Inflammatory macrophage treated with lipopolysaccharide for 1 hour (primary cell): ENCODE measurements at places on chromosomes 13 and 19.

- DNase-seq: no peak
These were observed 128.3 kb upstream of the SPATA13 start for GRCh38 chr13:24032252-24032651.

DNA sequence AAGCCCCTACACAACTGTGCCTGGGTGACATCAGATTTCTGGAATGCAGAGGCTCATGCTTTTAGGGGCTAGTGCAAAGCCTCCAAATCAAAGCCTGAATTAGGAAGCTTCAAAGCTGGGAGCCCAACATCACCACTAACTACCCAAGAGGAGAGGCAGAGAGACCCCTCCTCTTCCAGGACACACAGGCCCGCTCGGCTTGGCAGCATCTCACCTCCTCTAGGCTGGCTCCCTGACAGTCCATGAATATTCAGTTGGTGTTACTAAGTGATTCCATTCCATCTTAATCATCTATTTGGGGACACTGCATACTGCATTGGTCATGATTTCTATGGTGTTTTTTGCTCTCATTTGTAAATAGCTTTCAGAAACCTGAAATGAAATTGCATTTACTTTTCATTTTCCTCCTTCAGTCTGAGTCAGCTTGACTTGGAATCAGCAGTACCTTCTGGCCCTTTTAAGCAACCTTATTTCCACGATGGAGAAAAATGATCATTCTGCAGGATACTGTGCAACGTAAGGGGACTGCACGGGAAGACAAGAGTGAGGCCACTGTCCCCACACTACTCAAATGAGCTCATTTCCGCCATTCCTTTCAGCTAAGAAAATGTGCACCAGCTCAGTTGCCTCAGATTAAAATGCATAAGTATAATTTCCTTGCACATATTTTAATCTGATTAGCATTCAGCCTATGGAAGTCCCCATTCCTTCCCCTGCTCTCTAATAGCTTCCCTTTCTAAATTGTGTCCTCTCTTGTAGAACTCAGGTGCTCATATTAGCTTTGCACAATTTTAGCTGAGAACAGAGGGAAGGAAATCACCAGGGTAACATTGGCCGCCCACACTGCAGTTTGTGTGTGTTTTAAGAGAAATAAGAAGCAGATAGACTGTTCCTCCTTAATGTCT is 219.9 kb downstream of the RFC3 start:
- no peak for DNase-seq

DNA sequence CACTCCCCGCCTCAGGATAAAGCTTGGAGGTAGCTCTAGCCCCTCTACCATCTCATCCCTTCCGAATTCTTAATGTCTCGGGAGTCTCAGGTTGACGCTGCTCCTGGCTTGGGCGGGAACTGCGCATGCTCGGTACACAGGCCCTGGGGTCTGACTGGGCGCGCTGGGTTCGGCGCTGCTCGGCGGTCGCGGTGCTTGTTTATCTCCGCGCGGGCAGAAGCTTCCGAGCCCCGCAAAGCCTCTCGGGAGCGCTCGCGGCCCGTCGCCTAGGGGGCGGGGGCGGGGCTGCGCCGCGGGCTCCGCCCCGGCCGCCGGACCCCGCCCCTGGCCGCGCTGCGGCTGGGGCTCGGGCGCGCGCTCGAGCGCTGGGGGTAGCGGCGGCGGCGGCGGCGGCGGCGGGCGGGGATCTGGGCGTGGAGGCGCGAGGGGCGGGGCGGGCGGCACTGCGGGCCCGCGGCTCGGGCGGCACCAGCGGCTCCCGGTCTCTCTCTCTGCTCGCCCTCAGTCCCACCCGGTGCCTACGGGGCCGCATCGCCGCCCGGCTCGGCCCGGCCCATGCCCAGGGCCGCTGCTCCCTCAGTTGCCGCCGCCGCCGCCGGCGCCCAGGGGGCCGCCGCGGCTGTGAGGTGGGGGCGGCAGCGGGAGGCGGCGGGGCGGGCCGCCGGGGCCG is at the start of gene RAP2A:
Gene RAP2A, plus strand, starts transcription at position 443 of the 670 bp plus-strand sequence. CDS start 302 bp downstream, outside the sequence.
- DNase-seq: peak; percentile 83

- no peak for DNase-seq
These were observed 911 bp downstream of the ENOX1 start for GRCh38 chr13:43785650-43786471.

DNA sequence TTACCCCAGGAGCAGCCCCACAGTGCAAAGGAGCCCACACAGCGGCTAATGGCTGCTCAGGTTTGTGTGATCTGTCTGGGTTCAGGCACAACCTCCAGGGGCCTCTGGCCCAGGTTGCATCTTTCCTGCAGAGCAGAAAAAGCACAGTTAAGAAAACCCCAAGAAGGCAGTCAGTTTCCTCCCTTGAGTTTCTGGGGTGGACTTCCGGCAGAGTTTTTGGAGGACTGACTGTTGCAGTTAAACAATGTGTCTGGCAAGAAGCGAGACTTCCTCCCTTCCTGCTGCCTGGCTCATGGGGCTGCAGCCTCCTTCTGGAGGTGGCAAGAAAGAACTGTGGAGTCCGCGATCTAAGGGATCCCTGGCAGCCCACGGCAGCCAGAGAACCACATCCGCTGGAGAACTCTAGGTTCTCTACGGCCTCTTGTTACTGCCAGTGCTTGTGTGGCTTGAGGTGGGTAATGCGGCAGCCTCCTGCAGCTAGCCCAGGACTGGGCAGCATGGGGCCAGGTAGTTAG is 114.4 kb downstream of the ZDHHC20 start:
- peak; percentile 29 for DNase-seq

GRCh38 chr19:6313398-6313969 is 19.9 kb downstream of the ACER1 start:
- no peak for DNase-seq

DNA sequence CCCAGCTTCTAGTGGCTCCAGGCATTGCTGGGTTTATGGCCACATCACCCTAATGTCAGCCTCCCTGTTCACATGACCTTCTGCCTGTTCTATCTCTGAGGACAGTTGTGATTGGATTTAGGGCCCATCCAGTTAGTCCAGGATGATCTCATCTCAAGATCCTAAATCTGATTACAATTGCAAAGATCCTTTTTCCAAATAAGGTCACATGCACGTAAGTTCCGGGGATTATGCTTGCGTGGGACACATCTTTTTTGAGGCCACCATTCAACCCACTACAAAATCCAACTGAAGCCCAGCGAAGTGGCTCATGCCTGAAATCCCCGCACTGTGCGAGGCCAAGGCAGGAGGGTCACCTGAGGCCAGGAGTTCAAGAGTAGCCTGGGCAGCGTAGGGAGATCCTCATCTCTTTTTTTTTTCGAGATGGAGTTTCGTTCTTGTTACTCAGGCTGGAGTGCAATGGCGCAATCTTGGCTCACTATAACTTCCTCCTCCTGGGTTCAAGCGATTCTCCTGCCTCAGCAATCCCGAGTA is 12.3 kb downstream of the PLD3 start:
- DNase-seq: peak; percentile 88

DNA sequence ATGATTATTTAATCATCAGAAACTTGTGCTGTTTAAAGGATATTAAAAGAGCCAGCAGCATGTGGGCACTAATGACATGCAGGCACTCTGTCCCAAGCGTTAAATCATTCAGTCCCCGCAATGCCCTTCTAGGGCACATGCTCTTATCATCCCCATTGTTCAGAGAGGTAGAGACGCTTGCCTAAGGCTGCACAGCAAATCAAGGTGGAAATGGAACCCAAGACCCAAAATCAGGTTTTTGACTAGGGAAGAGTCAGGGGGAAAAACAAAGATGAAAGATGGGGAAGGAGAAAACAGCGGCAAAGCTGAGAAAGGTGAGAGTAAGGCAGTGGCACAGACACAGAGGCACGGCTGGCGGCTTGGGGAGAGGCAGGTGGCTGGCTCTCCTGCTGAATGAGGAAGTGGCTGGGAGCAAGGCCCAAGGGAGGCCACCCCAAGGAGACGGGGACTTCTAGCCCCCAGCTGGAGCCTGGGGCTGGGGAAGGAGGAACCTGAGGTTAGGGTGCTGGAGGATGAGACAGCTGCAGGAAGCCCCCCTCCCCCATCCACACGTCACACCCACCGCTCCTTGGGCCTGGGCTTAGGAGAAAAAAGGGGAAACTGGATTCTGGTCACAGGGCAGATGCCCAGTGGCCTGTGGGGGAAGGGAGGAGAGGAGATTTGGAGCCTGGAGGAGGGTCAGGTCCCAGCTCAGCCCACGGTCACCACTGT is 1.0 kb upstream of the TYROBP start:
- DNase-seq: peak; percentile 97

GRCh38 chr19:13885826-13886365 is 9.0 kb downstream of the NANOS3 start:
- no peak for DNase-seq

- no peak for DNase-seq
These were observed 71.2 kb downstream of the WASF3 start for GRCh38 chr13:26628706-26629105.

GRCh38 chr19:35066691-35067563 is 25.4 kb downstream of the HPN start:
- peak; percentile 86 for DNase-seq

GRCh38 chr19:2081873-2082810 is 14.0 kb downstream of the MOB3A start:
- DNase-seq: peak; percentile 80

- peak; percentile 83 for DNase-seq
These were observed 686 bp downstream of the SETDB2 start for GRCh38 chr13:49444524-49445395.

GRCh38 chr19:29576761-29577648 is 29.1 kb upstream of the POP4 start:
- DNase-seq: peak; percentile 91

DNA sequence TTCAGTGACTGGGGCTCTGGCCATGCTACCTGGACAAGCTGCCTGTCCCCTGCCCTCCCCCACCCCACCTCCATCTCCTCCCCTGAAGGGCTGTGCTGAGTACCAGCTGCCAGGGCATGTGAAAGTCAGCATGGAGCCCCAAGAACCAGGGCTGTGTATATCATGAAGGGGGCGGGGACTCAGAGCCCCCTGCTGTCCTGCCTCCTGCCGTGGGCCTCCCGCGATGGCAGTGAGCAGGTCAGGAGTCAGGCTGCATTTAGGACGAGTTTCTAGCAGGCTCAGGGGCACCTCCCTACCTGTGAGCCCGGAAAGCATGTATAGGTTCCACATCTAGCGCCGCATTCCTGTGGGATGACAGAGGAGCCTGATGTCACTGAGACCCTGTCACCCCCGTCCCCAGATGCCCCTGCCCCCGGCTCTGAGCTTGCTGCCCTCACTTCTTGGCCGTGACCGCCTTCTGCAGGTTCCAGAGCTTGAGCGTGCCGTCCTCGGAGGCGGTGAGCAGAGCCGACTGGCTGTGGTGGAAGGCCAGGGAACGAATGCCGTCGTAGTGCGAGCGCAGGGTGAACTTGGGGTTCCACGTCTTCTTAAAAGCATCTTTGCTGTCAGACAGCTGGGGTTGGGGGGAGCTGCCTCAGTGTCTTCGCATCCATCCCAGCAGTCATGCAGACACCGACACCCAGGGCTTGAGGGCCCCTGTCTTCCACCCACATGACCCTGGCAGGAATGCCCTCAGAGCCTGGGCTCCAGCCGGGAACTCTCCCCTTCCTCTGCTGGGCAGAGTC is 8.3 kb upstream of the PRKD2 start:
- DNase-seq: no peak

GRCh38 chr13:95898256-95898655 is 154.9 kb downstream of the UGGT2 start:
- DNase-seq: no peak

- DNase-seq: no peak
These were observed 39.2 kb upstream of the MIR17HG start for GRCh38 chr13:91308299-91308698.

DNA sequence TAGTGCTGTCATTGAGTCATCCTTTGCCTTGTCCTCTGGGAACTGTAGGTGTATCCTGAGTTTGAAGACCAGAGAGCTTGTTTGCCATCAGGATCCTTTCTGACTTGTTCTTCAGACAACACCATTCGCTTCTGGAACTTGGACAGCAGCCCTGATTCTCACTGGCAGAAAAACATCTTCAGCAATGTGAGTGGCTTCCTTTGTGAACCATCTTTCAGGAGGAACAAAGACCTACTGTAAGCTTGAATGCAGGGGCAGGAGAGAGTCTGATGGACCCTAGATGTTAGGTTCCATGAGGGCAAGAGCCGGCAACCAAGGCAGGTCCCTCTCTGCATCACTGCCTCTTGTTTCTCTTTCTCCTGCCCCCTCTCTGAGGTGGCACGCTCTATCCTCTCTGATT is 26.7 kb downstream of the WDR62 start:
- DNase-seq: no peak

DNA sequence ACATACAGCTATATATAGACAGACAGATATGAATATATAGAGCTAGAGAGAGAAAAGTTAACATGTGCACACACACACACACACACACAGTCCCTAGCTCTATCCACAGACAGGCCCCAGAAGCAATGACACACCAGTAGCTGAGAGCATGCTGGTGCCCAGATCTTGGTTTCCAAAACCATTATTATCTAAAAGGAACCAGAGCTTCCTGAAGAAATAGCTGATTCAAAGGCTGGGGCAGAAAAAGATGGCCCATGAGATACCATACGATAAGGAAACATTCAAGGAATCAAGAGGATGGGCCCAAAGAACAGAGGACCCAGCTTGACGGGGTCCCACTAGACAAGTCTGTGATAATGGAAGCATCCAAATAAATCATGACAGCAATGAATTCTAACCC is 53.4 kb downstream of the ABCC4 start:
- DNase-seq: no peak

- no peak for DNase-seq
These were observed 51.6 kb downstream of the SOX1 start for GRCh38 chr13:112118451-112119064.

- DNase-seq: no peak
These were observed 48.1 kb upstream of the SERPINE3 start for GRCh38 chr13:51291341-51291740.

DNA sequence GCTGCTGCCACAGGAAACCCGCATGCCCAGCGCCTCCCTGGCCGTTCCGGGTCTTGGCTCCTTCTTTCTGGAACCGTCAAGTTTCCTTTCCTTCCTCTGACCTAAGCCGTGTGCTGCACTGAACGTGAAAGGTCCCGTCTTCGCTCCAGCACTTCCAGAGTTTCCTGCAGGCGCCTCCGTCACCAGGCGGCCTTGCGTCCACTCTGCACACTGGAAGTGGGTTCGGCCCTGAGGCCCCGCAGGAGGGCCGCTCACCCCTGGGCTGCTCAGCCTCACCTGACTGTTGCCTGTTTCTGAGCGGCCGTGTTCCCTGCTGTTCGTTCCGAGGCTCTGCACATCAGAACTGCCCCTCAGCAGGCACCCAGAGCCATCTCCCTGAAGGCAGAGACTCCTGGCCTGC is 12.3 kb upstream of the MEX3D start:
- no peak for DNase-seq

DNA sequence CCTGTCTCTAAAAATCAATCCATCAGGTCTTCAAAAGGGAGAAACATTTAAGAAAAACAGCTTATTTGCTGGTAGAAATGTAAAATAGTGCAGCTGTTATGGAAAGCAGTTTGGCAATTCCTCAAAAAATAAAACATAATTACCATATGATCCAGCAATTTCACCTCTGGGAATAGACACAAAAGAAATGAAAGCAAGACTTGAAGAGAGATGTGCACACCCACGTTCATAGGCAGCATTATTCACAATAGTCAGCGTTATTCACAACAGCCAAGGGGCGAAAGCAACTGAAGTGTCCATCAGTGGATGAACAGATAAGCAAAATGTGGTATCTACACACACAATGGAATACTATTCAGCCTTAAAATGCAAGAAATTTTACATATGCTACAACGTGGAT is 45.1 kb upstream of the DOCK9 start:
- DNase-seq: no peak

DNA sequence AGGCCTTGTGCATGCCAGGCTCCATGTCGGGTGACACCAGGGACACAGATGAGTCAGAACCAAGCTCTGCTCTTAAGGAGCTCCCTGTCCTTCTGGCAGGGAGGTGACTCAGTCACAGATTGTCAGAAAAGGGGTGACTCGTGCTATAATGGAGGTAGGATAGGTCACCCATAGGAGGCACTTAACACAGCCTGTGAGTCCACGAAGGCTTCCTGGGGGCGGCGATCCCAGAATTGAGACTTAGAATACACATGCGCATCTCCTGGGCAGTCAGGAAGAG is 19.6 kb downstream of the FUZ start:
- no peak for DNase-seq
